ENCODE measurements at places on chromosomes 4 and X. TPM values are rescaled to one million over a fixed set of nuclear protein-coding genes. Genes with fewer than 3 reads are reported as not detected.

The ZNF518B gene
- 19.0 TPM for total RNA-seq

The NDST3 gene
- total RNA-seq, result not detected

The BANK1 gene
- total RNA-seq, result not detected

The ABLIM2 gene
- total RNA-seq, result not detected

The FAM9C gene
- total RNA-seq, result not detected

The LCORL gene
- total RNA-seq, result 16.8 TPM

The NLRP2B gene
- total RNA-seq, result not detected

The ENPP6 gene
- total RNA-seq, result not detected

The BEND2 gene
- not detected for total RNA-seq

The PAGE4 gene
- total RNA-seq, result not detected

The IL21 gene
- total RNA-seq, result not detected

The MXRA5 gene
- total RNA-seq, result 79.1 TPM

The CD99L2 gene
- total RNA-seq, result 71.7 TPM

The LRP2BP gene
- not detected for total RNA-seq

The FABP2 gene
- total RNA-seq, result not detected

The RAB9B gene
- total RNA-seq, result 0.89 TPM

The CYBB gene
- not detected for total RNA-seq

The GLRB gene
- 11.3 TPM for total RNA-seq

The IGBP1 gene
- total RNA-seq, result 59.1 TPM

The RPL10 gene
- 3,014 TPM for total RNA-seq

All from GM23248 (cell line).